ENCODE measurements at places on chromosomes 16 and 17.
A peak's percentile ranks its signal among the peaks of the same experiment; 100 is the strongest.

DNA sequence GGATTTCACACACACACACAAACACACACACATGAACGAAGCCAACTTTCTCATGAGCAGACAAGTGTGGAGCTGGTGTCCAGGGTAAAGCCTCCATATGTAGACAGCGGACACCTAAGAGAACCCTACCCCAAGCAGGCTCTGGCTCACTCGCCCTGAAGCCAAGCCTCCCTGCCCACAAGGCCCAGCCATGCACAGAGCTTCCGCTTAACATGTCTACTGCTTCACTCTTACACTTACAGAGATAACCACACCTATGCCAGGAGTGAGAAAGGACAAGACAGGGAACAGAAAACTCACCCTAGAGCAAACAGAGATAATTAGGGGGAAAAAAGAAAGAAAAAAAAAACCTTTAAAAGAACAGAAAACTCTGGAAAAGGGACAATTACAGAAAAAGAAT is 67.5 kb downstream of the CYTH1 start:
- DNase-seq = no peak

DNA sequence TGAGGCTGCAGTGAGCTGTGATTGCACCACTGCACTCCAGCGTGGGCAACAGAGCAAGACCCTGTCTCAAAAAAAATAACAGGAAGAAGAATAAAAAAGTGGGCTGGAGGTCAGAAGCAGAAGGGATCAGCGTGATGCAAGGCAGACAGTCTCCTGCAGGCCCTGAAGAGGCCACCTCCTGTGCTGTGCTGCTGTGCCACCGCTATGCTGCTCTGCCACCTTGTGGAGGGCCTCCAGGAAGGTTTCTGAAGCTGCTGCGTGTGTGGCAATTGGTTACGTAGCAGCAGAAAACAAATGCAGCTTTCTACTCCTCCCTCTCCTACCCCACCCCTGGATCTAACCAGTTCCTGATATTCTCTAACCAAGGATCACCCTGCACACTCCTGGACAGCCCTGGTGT is 815.5 kb downstream of the KCNJ18 start:
- DNase-seq = no peak

GRCh38 chr16:4324492-4325252 is 8.8 kb downstream of the GLIS2 start:
- no peak for DNase-seq

GRCh38 chr17:13640551-13640950 is 38.8 kb upstream of the HS3ST3A1 start:
- DNase-seq = no peak

DNA sequence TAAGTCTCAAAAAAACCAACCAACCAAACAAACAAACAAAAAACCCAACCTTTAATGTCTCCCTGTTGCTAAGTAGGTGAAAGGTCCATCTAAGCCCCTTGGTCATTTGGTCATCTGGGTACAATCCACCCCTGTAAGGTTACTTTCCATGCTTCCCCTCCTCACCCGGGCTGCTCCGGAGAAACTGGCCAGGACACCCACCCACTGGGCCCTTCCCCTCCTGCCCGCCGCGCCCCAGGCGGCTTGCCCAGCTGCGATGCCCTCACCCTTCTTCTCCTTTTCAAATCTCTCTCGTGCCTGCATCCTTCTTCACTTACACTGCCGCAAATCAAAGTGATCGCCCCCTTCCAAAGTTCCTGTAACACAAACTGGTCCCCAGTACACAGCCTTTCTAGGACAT is 2.0 kb downstream of the NTAN1 start:
- no peak for DNase-seq

DNA sequence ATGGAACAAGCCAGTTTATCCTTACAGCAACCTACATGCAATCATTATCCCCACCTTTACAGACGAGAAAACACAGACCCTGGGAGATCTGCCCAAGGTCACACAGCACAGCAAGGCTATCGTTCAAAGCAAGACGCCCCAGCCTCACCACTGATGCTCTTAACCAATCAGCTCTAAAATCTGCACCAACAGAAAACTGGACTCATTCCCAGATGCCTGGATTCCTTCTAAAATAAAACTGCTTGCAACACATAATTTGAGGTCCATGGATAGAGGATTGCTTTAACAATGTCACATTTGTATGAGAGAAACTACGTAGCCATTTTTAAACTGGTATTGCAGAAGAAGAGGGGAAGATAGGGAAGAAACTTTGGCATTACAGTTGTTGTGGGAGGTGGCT is 6.8 kb downstream of the COTL1 start:
- no peak for DNase-seq

GRCh38 chr17:3795390-3796102 is 5.4 kb downstream of the ITGAE start:
- no peak for DNase-seq

GRCh38 chr17:36689089-36689667 is 87.8 kb downstream of the MRM1 start:
- DNase-seq = no peak

DNA sequence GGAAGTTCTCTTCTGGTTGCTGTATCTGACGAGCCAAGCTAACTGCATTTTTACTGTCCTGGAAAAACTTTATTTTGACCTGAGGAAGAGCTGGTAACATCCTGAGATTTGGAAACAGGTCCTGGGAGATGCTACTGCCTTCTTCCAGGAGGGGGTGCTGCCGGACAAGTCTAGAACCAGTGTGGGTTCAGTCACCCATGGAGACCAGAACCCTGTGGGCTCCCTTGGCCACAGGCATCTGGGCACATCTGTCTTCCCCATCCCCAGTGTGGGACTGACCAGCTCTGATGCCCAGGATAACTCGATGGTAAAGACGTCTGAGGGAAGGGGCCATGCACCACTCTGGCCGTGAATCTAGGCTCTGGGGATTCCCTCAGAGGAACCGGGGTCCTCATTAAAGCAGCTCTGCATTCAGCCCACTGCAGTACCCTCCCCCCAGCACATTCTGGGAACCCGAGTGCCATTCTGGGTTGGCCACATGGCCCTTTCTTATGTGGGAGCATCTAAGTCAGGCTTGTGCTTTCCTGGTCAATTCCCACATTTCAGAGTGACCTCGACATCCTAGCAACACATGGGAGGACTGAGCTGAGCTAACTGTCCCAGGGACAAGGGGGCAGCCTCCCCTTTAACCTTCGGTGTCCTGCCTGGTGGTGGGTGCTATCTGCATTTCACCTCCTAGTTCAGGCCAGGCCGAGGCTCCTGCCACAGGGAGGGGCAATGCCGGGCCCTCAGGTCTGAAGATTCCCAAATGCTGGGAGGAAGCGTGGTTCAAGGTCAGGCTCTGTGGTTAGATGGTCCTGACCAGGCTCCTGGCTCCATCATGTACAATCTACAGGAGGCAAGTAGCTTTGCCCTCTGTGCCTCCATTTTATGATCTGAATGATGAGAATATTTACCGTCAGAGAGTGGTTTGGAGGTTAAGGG is 6.4 kb downstream of the C16orf86 start:
- peak; percentile 62 for DNase-seq

DNA sequence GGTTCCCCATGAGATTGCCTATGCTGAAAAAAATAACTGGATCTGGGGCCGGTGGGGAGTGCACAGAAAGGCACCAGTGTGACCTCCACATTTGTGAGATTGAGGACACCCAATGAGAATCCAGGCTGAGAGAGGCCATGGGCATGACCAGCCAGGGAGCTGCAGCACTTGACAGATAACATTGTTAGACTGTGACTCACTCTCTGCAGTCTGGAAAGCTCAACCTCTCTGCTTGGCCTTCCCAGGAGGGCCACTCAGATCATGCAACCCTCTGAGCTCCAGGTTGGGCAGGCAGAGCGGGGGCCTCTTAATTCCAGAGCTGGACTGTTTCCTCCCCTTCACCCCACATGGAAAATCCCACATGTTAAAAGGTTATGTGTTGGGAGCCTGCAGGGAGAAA is 30.1 kb downstream of the FZD2 start:
- DNase-seq = peak; percentile 86

DNA sequence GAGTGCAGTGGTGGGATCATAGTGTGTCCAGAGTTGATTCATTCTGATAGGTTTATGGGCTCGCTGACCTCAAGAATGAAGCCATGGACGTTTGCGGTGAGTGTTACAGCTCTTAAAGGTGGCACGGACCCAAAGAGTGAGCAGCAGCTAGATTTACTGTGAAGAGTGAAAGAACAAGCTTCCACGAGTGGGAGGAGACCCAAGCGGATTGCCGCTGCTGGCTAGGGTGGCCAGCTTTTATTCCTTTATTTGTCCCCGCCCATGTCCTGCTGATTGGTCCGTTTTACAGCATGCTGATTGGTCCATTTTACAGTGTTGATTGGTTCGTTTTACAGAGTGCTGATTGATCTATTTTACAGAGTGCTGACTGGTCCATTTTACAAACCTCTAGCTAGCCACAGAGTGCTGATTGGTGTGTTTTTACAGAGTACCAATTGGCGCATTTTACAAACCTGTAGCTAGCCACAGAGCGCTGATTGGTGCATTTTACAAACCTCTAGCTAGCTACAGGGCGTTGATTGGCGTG is 17.5 kb downstream of the CACNG4 start:
- no peak for DNase-seq

DNA sequence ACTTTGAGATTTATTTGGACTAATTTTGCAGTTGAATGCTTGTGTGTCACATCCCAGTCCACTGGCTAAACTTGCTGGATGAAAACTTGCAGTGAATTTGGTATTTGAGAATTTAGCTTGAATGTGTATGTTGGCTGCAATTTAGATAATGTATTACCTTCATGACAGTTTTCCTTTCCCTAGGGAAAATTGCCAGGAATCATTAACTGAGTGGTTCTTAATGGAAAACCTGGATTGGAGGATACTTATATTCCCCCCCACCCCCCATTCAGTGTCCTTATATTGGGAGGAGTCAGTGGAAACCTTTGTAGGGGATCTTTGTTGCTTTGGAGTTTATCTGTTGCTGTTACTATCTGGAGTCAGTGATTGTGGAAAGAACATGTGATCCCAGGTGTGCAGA is 67.6 kb downstream of the KPNA2 start:
- no peak for DNase-seq

GRCh38 chr17:2347805-2348685 is 10.7 kb downstream of the SGSM2 start:
- no peak for DNase-seq

- no peak for DNase-seq
These were observed 56.3 kb downstream of the ABCC1 start for GRCh38 chr16:16005721-16006120.

- DNase-seq = no peak
These were observed 426.9 kb downstream of the NPIPA7 start for GRCh38 chr16:16805809-16806208.

- DNase-seq = no peak
These were observed 17.0 kb upstream of the TRIM25 start for GRCh38 chr17:56930739-56931337.

DNA sequence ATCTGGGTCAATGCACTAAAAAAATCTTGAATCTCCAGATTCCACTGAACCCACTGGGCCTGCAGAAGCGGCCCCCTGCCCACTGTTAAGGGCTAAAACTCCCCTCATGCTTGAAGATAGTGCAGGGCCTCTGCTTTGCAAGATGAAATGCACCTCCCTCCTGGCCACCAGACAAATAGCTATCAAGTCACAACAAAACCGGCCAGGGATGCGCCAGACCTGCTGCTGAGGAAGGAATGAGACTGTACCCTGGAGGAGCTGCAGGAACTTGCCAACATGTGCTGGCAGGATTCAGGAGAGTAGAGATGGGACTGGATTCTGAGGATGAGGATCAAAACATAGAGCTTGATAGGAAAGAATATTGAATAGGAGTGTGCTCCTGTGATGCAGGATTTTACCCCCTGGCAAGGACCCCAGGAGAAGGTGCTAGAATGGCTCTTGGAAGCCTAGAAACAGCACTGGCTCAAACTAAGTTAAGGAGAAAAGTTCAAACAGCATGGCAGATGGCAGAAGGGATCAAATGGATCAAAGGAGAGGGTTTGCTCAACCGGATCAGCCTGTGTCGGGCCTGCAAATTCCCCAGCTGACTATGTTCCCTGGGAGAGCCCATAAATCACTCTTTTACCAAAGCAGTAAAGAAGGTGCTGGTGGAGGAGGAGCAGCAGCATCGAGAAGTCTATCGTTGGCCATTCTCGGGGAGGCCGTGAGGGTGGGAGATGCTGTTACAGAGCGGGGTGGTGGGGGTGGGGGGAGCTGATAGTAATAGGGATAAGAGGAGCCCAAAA is 27.2 kb upstream of the XYLT2 start:
- no peak for DNase-seq

GRCh38 chr17:55171634-55172328 is 93.0 kb upstream of the HLF start:
- DNase-seq = no peak

GRCh38 chr17:4440690-4441686 is 7.2 kb downstream of the SPNS3 start:
- peak; percentile 45 for DNase-seq

- DNase-seq = no peak
These were observed 39.2 kb upstream of the TMC5 start for GRCh38 chr16:19378511-19378910.
